ENCODE measurements at places on chromosomes 16 and 17.
A peak's percentile ranks its signal among the peaks of the same experiment; 100 is the strongest.

DNA sequence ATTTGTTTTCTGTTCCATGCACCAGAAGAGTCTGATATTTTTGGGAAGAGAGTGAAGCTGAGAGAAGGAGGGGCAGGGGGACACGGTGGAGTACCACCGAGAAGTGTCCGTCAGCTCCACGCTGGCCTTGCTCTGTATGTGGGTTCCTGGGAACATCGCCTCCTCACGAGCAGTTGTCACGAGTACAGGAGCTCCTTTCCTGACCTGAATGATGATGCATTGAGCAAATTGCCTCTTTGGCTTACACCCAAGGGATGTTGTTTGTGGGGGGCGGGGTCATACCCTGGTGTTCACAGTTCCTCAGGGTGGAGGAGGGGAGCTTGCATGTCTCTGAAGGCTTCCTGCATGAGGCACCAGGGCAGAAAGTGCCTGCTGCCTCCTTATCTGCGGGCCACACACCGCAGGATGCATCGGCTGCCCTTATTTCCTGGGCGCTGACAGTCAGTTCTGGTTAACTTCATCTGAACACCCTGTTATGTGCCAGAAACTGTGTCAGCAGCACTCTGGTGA is 36.2 kb downstream of the RGS9 start:
- DNase-seq, result peak; percentile 31

DNA sequence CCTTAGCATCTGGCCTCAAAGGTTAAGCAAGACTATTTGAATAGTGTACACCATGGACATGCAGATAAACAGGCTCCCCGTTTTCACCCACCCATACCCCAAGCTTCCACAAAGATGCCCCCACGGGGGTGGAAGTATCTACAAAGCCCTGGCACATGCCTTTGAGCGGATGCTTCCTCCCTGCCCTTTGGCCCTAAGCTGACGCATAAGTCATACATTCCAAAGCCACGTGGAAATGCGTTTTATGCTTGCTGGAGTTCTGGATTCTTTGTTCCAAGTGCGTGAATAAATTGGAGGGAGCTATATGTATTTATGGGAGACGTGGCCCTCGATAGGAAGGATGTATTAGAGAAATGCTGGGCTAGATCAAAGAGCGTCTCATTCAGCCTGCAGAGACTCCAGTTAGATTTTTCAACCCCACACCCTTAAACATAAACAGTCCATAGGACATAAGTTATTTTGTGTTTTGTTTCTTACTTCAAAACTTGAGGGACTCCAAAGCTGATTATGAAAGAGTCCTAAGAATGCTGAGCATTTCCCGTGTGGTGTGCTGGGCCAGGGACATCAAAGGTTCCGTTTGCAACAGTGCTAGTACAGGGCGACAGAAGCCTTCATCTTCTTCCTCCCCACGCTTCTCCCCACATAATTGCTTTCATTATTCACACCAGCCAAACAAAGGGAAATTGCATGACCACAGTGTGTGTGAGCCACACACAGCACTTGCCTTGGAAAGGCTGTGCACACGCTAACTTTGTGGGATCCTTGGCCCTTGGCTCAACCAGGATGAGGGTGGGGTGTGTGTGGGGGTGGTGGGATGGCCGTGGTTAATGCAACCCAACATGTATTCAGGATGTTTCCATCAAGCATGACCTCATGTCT is 73.6 kb downstream of the WIPI1 start:
- DNase-seq, result no peak

DNA sequence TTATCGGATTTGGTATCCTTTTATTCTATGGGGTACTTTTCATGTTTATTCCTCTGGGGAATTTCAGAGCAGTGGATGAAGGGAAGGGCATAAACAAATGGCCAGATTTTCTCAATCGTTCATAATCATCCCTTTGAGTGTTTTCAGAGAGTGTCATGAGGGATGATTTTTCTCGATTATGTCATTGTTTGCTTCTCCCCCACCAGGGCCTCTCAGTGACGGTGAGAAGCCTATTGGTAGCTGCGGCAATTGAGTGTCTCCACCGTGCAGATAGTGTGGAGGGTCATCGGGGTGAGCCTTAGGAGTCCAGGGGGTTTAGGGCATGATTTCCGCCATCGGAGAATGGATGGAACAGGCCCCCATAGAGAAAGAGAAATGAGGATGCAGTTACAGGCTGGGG is 57.2 kb downstream of the USP43 start:
- no peak for DNase-seq

DNA sequence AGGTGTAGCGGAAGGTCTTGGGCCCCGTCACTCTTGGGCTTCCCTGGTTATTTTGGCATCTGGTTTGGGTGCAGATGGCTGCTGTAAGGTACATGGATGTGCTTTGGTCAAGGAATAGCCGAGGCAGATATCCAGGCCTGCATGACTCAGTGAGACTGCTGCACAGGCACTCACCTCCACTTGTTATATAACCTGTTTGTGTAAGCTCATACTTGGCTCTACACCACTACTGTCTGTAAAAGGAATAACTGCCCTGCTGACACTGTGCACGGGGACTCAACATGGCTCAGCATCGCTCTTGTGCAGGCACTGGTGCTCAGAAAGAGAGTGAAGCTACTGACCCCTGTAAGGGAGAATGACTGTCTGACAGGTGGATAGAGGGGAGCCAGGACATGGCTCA is 42.3 kb upstream of the ARL4D start:
- DNase-seq, result no peak

DNA sequence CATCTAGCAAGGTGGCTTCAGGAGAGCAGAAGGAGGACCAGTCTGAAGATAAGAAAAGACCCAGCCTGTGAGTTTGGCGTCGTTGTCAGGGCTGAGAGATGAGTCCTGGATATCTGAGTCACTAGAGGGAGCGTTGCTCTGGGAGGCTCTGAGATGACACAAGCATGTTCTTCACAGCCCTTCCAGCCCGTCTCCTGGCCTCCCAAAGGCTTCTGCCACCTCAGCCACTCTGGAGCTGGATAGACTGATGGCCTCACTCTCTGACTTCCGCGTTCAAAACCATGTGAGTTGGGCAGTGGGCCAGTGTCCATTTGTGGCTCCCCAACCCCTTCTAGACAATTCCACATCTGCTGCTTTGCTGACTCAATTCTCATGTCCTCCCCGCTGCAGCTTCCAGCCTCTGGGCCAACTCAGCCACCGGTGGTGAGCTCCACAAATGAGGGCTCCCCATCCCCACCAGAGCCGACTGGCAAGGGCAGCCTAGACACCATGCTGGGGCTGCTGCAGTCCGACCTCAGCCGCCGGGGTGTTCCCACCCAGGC is 2.3 kb downstream of the TGFB1I1 start:
- DNase-seq, result no peak

- DNase-seq, result no peak
Measured at GRCh38 chr17:42494673-42495072, 36.0 kb downstream of the ATP6V0A1 start.

- no peak for DNase-seq
Measured at GRCh38 chr16:12675852-12676251, 127.8 kb downstream of the CPPED1 start.

DNA sequence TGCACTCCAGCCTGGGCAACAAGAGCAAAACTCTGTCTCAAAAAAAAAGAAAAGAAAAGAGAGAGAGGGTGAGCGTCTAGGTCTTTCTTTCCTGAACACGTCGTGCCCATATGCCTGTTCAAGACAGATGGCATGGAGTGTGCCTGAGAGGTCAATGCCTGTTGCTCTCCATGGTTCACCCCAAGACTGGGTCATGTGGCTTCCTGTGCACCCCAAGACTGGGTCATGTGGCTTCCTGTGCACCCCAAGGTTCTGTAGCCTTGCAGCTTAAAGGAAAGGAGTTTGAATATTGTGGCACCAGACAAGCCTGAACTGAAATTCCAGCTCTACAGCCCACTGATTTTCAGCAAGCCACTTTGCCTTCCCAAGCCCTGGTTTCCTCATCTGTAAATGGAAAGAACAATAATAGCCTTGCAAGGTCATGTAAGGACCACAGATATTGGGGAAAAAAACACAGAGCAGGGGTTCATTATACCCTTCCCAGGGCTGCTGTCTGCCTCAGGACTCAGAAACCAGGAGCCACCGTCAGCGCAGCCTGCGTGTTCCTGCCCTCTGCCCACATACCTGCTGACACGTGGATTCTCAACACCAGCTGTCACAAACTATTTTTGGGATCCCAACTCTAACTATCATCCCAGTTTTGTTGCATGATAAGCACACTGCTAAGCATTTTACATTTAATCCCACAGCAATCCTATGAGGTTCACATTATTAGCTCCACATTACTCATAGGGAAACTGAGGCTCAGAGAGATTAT is 18.0 kb upstream of the NAGS start:
- DNase-seq, result no peak

All from stimulated activated CD8-positive, alpha-beta memory T cell treated with anti-CD3 and anti-CD28 coated beads, Interleukin-15, amount 100 ng/mL, for 24 hours (primary cell).